ENCODE measurements at places on chromosomes 16 and 17.

DNA sequence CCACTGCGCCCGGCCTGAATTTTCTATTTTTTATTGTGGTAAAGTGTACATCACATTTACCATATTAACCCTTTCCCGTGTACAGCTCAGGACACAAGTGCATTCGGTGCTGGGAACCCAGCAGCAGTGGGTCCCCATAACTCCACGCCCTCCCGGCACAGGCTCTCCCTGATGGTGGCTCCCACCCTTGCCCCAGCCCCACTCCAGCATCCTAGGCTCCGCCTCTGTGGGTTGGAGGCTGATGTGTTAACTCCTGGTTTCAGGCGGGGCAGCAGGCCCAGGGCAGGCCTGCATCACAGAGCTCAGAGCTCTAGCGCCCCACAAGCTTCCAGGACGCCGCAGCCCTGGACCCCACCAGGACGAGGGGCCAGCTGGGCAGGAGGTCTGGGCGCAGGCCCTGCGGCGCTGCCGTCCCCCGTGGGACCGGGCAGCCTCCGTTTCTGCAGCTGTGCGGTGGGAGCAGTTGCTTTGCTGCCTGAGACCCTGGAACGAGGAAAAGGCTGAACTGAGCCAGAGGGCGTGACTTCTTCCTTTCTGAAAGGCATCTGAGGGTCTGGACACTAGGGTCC is 19.6 kb downstream of the ZFPM1 start:
- no peak for DNase-seq

DNA sequence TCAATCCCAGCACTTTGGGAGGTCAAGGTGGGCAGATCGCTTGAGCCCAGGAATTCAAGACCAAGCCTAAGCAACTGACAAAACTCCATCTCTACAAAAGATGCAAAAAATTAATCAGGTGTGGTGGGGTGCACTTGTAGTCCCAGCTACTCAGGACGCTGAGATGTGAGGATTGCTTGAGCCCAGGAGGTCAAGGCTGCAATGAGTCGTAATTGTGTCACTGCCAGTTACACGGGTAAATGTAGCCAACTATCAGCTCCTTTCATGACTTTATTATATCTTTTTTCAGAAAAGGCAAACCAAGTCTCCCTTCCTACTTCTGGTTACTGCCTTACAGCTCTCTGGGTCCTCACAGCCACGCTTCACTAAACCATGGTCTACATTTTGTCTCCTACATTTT is 4.0 kb downstream of the SDF2 start:
- no peak for DNase-seq

DNA sequence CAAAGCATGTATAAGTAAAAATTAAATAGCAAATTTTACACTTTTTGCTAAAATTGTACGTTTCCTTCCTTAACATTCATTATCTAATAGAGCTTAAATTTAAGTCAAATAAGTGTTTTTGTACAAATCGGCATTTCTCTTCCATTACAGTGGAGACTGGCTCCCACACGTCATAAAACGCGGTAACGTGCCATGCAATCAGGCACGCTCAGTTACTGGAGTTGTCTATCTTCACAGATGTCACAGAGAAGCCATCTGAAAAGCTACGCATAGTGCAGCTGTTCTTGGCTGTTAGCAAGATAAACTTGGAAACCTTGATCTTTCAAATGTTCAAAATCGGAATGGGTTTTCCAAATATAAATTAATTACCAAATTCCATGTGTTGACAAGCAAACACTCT is 165.3 kb downstream of the STX8 start:
- no peak for DNase-seq

DNA sequence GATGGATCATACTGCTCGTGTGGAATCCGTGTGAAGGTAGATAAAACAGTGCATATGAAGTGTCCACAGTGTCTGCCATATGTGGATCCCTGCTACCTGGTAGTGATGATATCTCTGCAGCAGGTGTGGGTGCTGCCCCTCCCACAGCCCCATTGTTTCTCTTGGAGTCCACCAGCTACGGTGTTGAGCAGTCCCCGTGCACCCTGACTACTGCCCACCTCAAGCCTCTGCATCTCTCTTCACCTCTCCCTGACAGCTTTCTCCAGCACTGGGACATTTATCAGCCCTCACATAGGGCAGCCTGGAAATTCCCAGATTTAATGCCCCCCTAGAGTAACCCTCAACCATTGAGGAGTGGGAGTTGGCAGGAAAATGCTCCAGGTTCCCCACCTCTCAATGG is 244.7 kb downstream of the IRF8 start:
- no peak for DNase-seq
